Hepatocyte (in vitro differentiated cells): ENCODE measurements at places on chromosomes 5 and 9. TPM values are rescaled to one million over a fixed set of nuclear protein-coding genes. Genes with fewer than 3 reads are reported as not detected.

ERGIC1 gene
- polyA plus RNA-seq, result 30.1 and 39.1 TPM in 2 replicates

DNA sequence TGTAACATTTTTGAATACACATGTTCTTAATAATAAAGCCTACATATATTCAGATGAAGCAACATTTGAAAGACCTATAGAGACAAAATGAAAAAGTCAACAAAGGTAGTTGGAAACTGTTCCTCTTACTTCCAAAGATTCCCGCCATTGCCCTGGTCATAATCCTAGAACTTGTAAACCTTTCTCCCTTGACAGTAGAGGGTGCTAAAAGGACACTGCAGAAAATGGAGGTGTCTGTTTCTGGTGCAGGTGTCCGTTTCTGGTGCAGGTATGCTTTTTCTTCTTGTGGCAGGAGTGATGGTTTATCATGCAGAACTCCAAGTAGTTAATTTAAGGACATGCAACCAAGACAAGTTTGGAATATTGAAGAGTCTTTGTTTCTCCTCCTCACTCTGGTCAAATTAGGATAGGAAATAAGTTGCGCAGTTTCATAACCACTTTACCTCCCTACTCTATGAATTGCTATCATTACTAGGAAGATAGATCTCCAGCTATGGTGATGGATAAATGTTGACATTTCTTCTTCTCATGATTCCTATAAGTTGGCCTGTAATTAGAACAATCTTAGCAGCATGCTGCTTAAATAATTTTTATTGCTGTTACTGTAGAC is 56.0 kb upstream of the FAM174A start:
- no peaks in the 10 kb centered on the region for H3K27me3 ChIP-seq
- DNase-seq, result peak; percentile 54
- H3K36me3 ChIP-seq, result no peaks in the 10 kb centered on the region
- H3K27ac ChIP-seq, result no peak overlapping the region
- no peaks in the 10 kb centered on the region for H3K4me1 ChIP-seq

DNA sequence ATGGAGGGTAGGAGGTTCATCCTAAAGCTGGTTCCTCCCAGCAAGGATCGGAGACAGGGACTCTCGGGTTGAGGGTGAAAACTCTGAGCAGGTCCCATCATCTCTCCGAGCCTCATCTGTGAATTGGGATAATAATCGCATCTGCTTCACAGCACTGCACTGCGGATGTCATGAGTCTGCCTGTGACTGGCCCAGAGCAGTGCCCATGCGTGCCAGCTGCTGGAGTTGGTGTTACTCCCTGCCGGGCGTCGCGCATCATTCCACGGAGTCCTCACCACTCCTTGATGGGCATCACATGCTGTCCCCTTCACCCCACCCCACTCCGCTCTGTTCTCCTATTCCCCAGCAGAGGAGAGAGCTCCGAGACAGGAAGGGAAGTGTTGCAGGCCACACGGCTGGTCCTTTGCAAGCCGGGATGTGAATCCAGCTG is 35.1 kb upstream of the ORM1 start:
- no peak for DNase-seq
- no peaks in the 10 kb centered on the region for H3K27me3 ChIP-seq
- H3K4me1 ChIP-seq, result peaks cover 11% of the 10 kb centered on the region

DNA sequence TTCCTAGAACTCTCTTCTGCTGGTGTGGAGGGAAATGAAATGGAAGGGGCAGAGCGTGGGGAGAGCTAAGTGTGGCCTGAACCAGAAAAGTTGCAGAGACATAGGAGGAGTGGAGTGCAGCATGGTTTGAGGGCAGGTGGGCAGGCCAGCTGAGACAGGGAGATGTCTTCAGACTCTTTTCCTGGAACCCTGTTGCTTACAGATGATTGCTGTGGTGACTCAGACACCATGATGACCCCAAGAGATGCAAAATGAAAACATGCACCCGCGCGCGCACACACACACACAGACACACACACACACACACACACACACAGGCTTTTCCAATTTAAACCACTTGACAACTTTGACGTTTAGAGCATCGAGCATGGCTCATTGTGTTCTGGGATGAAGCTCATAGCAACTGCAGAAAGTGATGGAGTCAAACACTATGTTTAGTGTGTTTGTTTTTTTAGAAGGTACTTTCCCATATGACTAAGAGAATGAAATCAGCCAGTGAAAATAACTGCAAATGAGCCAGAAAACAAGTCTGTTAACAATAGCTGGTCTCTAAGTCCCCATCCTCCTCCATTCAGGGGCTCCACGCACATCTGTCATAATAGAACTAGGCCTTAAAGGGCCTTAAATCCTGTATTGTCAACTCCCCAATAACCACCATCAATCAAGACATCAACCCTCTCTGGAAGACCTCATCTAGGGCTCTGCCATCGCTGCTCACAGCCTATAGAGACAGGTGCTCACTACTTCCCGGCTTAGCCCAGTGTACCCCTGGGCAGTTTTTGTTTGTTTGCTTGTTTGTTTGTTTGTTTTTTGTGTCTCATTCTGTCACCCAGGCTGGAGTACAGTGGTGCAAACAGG is 9.6 kb downstream of the TMOD1 start:
- no peak for DNase-seq
- no peak overlapping the region for H3K27ac ChIP-seq
- H3K4me1 ChIP-seq, result no peaks in the 10 kb centered on the region
- H3K36me3 ChIP-seq, result no peaks in the 10 kb centered on the region

SLC34A3 gene
- 2.1 and 4.7 TPM in 2 replicates for polyA plus RNA-seq

FOXD4L6 gene
- polyA plus RNA-seq, result not detected in 2 replicates

GRCh38 chr5:24368115-24368514 is 276.7 kb downstream of the CDH10 start:
- no peaks in the 10 kb centered on the region for H3K4me1 ChIP-seq
- no peaks in the 10 kb centered on the region for H3K36me3 ChIP-seq

KCNN2 gene
- polyA plus RNA-seq, result 6.4 and 9.5 TPM in 2 replicates

DNA sequence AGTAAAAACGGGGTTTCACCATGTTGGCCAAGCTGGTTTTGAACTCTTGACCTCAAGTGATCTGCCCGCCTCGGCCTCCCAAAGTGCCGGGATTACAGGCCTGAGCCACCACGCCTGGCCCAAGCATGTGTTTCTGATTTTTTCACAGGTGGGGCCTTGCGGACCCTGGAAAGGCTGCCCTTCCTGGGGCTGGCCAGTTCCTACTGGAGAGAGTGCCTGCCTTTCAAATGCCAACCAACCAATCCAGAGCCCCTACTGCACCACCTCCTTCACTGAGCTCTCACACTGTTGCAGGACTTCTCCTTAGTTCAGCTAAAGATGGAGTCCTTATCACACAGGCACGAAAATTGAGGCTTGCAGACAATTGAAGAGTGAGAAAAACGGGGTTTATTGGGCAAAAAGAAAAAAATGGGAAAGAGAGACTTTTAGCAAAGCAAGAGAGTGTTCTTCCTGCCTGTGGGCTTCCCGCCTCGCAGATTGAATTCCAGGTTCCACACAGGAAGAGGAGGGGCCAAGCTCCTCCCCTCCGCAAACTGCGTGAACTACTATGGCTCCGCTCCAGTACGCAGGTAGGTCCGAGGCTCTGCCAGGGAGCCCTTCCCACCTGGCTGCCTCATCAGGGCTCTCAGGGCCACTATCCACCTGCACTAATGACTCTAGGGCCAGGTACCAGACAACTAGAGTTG is 8.3 kb upstream of the CMBL start:
- no peak overlapping the region for H3K27ac ChIP-seq
- no peaks in the 10 kb centered on the region for H3K27me3 ChIP-seq
- no peak overlapping the region for H3K4me3 ChIP-seq
- H3K4me1 ChIP-seq, result no peaks in the 10 kb centered on the region

GRCh38 chr9:19640014-19640413 is 148.8 kb downstream of the SLC24A2 start:
- no peak overlapping the region for H3K4me3 ChIP-seq
- H3K27me3 ChIP-seq, result no peaks in the 10 kb centered on the region
- no peak overlapping the region for H3K27ac ChIP-seq

ASB6 gene
- 10.7 and 15.5 TPM in 2 replicates for polyA plus RNA-seq

DNA sequence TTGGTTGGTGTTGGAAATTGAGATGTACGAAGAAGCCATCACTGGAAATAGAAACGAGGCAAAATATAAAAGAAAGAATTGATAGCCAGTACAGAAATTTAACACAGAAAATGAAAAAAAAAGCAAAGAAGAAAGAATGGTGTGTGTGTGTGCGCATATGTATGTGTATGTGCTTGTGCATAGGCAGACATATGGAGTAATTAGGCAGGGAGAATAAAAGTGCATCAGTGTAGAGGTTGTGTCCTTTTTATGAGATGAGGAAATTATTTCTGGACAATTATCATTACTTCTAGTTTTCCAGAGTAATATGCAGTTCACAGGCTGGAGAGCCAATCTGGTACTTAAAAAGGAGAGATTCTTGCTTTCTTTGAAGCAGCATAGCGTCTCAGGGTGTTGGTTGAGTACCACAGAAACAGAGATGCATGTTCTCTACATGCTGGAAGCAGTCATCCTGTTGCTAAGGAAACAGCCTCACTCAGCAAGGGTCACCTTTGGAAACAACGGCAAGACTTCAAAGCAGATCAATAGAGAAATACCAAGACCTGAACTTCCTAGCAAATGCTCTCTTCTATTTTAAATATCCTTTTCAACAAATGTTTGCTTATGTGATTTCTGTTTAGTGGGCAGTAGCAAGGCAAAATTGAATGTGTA is 172.7 kb downstream of the TAF11L14 start:
- no peaks in the 10 kb centered on the region for H3K27me3 ChIP-seq
- peaks cover 3% of the 10 kb centered on the region for H3K4me1 ChIP-seq
- no peaks in the 10 kb centered on the region for H3K36me3 ChIP-seq
- no peak for DNase-seq

DNA sequence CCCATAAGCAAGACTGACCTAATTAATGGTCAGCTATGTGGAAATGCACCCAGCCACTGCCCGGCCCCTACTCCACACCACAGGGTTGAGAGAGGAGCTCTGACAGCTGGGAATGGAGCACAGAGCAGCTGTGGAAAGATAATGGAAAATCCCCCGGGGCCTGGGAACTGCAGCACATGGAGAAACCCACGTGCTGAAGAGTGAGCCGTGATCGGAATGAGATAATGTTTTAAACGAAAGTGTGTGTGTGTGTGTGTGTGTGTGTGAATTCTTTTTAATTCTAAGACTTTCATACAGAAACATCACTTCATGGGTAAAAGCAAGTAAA is 13.1 kb upstream of the SLC12A7 start:
- peak overlapping the region; percentile 59 for H3K27ac ChIP-seq
- H3K4me1 ChIP-seq, result peaks cover 22% of the 10 kb centered on the region
- H3K36me3 ChIP-seq, result no peaks in the 10 kb centered on the region
- H3K27me3 ChIP-seq, result no peaks in the 10 kb centered on the region
- peak; percentile 74 for DNase-seq

LRRC19 gene
- 8.6 and 9.6 TPM in 2 replicates for polyA plus RNA-seq

SLC35D2 gene
- 68.0 and 87.5 TPM in 2 replicates for polyA plus RNA-seq

SLC36A2 gene
- polyA plus RNA-seq, result not detected in 2 replicates

- no peaks in the 10 kb centered on the region for H3K36me3 ChIP-seq
- H3K4me1 ChIP-seq, result no peaks in the 10 kb centered on the region
Observed at GRCh38 chr5:35861718-35862117, 5.0 kb downstream of the IL7R start.

SPATA31C1 gene
- not detected in 2 replicates for polyA plus RNA-seq

SLC45A2 gene
- 0.97 and 1.8 TPM in 2 replicates for polyA plus RNA-seq

GRCh38 chr9:17970277-17970676 is 391.4 kb downstream of the SH3GL2 start:
- no peak overlapping the region for H3K4me3 ChIP-seq
- H3K36me3 ChIP-seq, result no peaks in the 10 kb centered on the region
- H3K27me3 ChIP-seq, result no peaks in the 10 kb centered on the region

- H3K27ac ChIP-seq, result no peak overlapping the region
- H3K4me3 ChIP-seq, result no peak overlapping the region
- no peak for DNase-seq
- no peaks in the 10 kb centered on the region for H3K27me3 ChIP-seq
Observed at GRCh38 chr9:5543875-5544702, 33.8 kb downstream of the PDCD1LG2 start.

GRCh38 chr9:131406563-131407436 is 12.9 kb downstream of the PRRC2B start:
- no peak overlapping the region for H3K4me3 ChIP-seq
- H3K36me3 ChIP-seq, result no peaks in the 10 kb centered on the region
- H3K27ac ChIP-seq, result peak overlapping the region; percentile 18
- peaks cover 73% of the 10 kb centered on the region for H3K4me1 ChIP-seq

- peaks cover 28% of the 10 kb centered on the region for H3K27me3 ChIP-seq
- no peak overlapping the region for H3K27ac ChIP-seq
- no peaks in the 10 kb centered on the region for H3K4me1 ChIP-seq
- no peaks in the 10 kb centered on the region for H3K36me3 ChIP-seq
- no peak overlapping the region for H3K4me3 ChIP-seq
- no peak for DNase-seq
Observed at GRCh38 chr5:137492331-137492730, 6.8 kb downstream of the SPOCK1 start.

DNA sequence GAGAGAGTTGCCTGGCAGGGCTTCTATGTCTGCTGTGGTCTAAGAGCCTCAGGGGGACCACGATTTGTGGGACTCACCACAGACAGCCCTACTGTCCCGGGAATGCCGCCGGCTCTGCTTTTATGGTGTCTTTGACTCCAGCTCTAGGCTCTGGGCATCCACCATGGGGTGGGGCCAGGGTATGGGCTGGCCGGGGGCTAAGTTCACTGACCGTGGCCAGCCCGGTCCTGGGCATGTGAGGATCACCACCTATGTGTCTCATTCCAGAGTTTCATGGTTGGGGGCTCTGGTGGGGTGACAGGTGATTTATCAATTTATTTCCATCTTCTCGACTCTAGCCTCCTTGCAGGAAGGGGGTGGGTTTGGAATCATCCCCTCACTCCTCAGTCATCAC is 139.4 kb downstream of the GADD45G start:
- H3K4me3 ChIP-seq, result no peak overlapping the region
- peaks cover 46% of the 10 kb centered on the region for H3K4me1 ChIP-seq
- H3K27me3 ChIP-seq, result no peaks in the 10 kb centered on the region

- no peaks in the 10 kb centered on the region for H3K4me1 ChIP-seq
- no peaks in the 10 kb centered on the region for H3K27me3 ChIP-seq
Observed at GRCh38 chr9:129276486-129277230, 98.6 kb upstream of the IER5L start.

LECT2 gene
- 6.3 and 12.3 TPM in 2 replicates for polyA plus RNA-seq

DNA sequence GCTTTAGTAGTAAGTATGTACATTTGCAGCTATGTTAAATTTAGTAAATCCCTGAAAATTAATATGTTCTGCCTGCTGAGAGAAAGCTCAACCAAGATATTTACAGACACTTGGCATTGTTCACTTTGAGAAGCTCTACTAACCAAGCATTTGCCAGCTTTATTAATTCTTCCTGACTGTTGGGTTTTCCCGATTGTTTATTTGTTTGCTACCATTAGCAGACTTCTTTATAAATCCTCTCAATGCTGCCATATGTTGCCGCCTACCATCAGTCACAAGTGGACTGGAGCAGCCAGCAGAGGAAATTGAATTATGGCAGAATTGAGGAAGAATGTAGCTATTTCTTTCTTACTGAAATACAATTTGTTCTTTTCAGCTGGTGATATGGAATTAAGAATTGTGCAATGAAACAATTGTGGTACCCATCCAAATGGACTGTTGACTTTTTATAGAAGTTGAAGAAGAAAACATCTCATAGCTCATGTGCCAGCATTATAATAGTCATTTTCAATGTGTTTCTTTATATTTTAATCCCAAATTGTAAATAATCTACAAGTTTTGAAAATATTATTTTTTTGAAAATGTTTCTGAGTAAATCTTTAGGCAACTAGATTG is 588.7 kb upstream of the CDH6 start:
- peaks cover 10% of the 10 kb centered on the region for H3K4me1 ChIP-seq
- no peaks in the 10 kb centered on the region for H3K36me3 ChIP-seq
- H3K27ac ChIP-seq, result no peak overlapping the region
- no peaks in the 10 kb centered on the region for H3K27me3 ChIP-seq

SOX30 gene
- polyA plus RNA-seq, result 0.44 TPM in 1 of 2 replicates, not detected in the other

POLK gene
- polyA plus RNA-seq, result 9.0 and 11.1 TPM in 2 replicates

ANKRA2 gene
- polyA plus RNA-seq, result 23.6 and 31.2 TPM in 2 replicates
